ENCODE measurements at places on chromosomes 2 and 18. TPM values are rescaled to one million over a fixed set of nuclear protein-coding genes. Genes with fewer than 3 reads are reported as not detected.

- no peak for DNase-seq
Measured at GRCh38 chr2:64963719-64964118, 25.5 kb upstream of the SLC1A4 start.

DNA sequence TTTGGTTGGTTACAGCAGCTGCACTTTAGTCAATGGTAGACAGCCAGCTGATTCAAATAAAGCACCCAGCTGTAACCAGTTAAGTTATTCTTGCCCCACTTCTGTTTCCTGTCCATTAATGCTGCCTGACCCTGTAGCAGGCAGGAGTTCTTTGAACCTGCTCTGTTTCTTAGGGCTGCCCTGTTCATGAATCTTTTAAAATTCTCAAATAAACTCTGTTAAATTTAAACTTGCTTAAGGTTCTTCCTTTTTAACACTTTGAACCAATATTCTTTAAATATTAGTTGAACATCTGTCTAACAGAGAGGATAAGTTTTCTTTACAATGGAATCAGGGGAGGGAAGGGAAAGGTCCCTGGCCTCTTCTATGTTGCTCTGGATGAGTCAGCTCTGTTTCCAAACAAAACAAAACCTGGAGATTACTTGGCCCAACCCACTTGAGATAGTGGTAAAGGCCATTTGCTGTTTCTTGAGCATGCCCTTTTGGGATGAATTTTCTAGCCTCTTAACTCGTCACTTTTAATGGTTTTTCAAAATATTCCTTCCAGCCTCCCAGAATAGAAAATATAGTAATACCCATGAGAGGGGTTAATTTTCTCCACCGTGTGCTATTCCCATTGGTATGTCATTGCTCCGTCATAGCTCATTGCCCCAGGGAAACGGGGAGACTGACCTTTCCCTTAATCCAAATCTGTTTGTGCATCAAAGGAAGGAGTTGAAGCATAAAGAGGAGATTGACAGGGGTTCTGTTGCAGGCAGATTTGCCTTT, 112.1 kb upstream of the FHL2 start:
- peak; percentile 33 for DNase-seq

DNA sequence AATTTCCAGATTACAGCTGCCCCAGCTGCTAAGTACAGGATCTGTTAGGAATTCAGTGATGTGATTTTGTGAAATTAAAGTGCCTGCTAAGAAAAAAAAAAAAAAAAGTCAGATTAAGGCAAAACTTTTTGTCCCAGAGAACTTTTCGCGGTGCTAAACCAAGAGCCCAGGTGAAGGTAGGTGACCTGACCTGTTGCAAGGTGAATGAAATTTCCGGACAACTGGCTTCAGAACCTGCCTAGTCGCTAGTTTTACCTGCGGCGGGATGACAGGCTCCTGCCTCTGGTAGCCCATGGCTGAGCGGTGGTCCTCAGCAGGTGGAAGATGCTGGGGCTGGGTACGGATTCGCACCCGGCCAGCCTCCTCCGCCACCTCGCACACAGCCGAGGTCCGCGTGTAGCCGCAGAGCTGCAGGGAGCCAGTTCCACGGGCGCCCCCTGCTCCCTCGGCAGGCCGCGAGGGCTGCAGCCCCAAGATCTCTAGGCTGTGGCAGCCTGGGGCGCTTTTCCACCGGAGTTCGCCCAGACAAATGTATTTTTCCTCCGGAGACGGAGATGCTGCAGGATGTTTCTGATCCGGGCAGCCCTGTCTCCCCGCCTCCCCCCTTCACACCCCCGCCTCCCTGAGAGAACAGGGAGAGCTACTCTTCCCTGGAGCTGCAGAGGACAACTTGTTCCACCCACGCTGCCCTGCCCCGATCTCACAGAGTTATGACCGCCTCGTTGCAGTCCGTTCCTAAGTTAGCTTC, at the start of gene SLC38A11:
SLC38A11 (minus strand) TSS at position 572 of the 748 bp plus-strand sequence; CDS start at position 294, 278 bp downstream.
- no peak for DNase-seq

Gene KIF1A
- 1.4 TPM for total RNA-seq

Gene SKOR2
- not detected for total RNA-seq

DNA sequence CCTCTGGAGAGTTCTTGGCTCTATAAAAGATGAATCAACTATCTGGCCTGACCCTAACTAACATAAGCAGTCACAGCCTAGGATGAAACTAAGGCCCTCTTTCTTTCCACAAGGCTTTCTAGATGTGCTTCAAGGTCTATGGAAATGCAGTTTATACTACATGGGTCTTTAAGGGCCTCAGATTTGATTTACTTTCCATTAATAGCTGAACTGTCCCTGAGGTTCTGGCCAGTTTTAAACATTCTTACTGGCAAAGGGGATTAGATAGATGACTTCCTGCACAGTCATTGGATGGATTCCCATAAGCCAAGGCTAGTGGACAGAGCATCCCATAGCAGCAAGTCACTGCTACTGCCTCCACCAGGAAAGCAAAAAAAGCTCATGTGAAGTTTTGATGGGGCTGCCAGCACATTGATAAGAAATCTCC, 38.1 kb upstream of the LCLAT1 start:
- peak; percentile 12 for DNase-seq

- DNase-seq, result no peak
Measured at GRCh38 chr2:159131914-159132281, 154.6 kb downstream of the WDSUB1 start.

- no peak for DNase-seq
Measured at GRCh38 chr2:216404010-216404618, 8.2 kb upstream of the SMARCAL1 start.

Gene KCNF1
- not detected for total RNA-seq

Gene ASXL3
- total RNA-seq, result 0.41 TPM

- DNase-seq, result no peak
Measured at GRCh38 chr18:2442006-2442405, 129.3 kb downstream of the METTL4 start.

DNA sequence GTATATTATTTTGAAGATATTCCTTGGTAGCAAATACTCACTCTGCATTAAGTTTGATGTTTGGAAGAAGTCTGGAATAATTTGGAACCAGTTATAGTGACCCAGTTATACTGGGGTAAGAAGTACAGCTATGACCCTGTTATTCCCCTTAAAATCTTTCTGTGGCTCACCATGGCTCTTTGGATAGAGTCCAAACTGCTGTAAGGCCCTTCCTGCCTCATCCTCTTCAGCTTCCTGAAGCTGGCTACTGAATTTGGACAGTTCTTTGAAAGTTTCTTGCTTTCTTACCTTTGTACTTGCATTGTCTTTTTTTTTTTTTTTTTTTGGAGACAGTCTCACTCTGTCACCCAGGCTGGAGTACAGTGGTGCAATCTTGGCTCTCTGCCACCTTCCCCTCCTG, 85.6 kb downstream of the ABI2 start:
- DNase-seq, result no peak

GRCh38 chr2:173075056-173075780, 428 bp upstream of the MAP3K20 start:
- DNase-seq, result no peak

DNA sequence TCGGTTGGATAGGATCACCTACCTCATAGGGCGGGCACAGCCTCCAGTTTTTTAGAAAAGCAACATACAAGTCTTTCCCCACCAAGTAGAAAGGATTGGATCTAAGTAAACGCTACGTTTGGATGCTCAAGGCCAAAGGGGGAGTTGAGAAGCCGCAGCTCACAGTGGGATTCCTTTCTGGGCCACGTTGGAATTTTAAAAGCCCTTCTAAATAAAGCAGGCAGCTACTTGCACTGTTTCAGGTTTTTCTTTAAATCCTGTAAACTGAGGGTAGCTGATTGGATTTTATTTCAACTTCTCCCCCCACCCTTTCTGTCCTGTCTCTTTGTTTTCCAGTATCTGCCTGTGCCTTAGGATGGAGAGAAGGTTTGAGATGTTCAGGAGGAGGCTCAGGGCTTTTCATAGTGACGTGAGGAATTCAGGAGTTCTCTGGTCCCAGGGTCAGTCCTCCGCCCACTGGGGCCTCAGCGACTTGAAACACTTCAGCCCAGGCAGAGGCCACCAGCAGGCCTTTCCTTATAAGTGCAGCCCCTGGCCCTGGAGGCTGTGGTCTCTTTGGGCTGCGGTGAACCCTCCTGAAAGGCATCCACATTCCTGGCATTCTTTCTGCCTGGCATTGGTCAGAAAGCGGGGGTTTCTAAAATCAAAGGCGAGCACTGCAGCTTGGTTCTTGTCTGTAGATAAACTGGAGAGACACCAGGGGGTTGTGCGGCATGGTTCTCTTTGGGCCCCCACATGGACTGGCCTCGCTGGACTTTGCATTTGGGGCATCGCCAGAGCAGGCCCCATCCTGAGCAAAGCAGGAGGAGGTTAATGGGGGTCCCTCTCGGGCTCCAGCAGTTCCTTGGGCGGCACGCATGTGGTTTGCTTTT, 44.5 kb downstream of the SH3BP4 start:
- peak; percentile 97 for DNase-seq

DNA sequence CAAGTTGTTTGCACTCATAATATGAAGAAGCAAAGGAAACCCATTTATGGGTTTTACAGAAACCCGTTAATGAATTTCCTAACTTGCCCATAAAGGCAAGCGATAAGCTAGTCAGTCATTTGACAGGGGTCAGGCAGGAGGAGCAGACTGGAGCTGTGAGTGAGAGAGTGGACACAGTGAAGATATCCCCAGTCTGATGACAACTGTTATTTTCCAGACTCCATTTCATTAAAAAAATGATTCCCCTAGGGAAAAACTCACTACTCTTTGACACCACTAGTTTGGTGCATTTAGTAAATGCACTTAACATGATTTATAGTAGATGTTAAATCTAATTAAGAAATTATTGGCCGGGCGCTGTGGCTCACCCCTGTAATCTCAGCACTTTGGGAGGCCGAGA, 80.8 kb downstream of the TGIF1 start:
- no peak for DNase-seq

GRCh38 chr2:17628349-17629261, 88.1 kb downstream of the VSNL1 start:
- DNase-seq, result peak; percentile 67

Gene PPP4R3B
- 26.8 TPM for total RNA-seq

- DNase-seq, result no peak
Measured at GRCh38 chr2:9981655-9982054, 30.2 kb downstream of the GRHL1 start.

Gene ERMN
- 0.04 TPM for total RNA-seq

GRCh38 chr2:231998046-231998445, 36.5 kb downstream of the DIS3L2 start:
- DNase-seq, result no peak

- peak; percentile 63 for DNase-seq
Measured at GRCh38 chr2:65430603-65431420, 1.6 kb downstream of the SPRED2 start.

DNA sequence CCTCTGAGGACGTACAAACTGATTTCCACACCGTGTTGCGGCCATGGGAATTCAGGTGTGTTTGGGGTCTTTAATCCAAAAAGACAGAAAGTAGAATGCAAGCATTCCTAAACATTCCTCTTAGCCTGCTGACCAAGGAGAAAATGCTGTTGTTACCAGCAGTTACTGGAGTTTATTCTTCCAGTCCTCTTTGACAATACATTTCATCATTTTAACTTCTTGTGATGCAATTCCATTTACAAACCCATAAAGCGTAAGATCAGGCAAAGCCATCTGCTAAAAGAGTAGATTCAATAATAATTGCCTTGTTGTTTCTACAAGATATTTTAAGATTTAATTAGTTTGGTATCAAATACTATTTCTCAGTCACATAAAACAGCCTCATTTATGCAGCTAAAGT, 32.7 kb downstream of the SPIRE1 start:
- no peak for DNase-seq

DNA sequence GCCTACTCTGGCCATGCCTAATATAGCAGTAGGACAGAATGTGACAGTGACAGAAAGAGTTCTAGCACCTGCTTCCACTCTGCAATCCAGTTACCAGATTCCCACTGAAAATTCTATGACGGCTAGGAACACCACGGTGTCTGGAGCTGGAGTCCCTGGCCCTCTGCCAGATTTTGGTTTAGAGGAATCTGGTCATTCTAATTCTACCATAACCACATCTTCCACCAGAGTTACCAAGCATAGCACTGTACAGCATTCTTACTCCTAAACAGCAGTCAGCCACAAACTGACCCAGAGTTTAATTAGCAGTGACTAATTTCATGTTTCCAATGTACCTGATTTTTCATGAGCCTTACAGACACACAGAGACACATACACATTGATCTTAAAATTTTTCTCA, 45.2 kb upstream of the TTR start:
- peak; percentile 21 for DNase-seq

GRCh38 chr2:74550231-74550630, 3.5 kb downstream of the LOXL3 start:
- no peak for DNase-seq

GRCh38 chr18:56224669-56225561, 413.5 kb downstream of the TXNL1 start:
- no peak for DNase-seq

GRCh38 chr18:29056800-29057199, 879.9 kb upstream of the CDH2 start:
- DNase-seq, result no peak

DNA sequence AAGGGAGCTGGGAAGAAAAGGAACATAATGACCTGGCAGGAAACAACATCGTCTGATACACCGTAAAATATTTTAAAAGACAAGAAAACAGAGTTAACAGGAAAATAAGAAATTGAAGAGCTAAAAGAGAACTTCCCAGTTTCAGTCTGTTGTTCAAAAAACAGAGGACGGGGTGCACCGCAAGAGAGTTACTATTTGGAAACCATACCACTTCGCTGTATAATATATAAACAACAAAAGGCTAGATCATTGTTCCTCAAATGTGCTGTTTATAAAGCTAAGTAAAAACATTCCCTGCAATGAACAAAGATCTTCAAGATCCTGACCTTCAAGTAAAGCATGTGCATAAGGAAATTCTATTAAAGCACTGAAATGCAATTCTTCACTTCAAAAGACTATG, 2.1 kb downstream of the PPP3R1 start:
- DNase-seq, result no peak

GRCh38 chr2:11711751-11712150, 34.7 kb upstream of the LPIN1 start:
- DNase-seq, result no peak

DNA sequence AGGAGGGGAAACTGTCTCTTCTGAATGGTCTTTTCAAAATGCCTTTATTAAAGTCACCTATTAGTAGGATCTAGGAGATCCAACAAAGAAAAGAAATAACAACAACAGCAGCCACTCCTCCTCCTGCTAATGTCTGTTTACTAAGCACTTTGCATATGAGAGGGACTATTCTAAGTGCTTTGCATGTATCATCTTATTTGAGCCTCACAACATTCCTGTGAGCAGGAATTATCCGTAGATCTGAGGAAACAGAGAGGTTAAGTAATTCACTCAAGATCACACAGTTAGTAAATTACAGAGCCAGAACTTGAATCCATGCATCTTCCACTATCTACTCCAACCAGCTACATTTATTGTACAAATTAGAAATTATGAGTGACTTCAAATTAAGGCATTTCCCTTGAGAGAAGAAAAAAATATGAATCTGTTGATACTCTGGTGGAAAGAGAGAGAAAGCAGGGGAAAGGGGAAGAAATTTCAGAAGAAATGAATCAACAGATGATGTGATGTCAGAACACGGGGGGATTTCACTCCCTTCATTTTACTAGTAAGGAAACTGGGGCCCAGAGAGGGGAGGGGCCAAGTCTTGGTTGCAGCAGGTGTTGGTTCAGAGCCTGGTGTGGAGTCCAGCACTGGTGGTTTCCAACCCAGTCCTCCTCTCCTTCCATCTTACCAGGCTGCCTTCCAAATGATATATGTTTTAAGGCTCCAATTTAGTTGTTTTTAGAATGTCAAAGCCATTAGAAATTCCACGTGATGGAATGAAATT, 49.7 kb downstream of the TSN start:
- DNase-seq, result no peak
